Suppressor macrophage treated with lipopolysaccharide for 1 hour (primary cell): ENCODE measurements at places on chromosomes 2 and 18.

- DNase-seq = no peak
These were observed 28.1 kb upstream of the ASPRV1 start for GRCh38 chr2:69989441-69990105.

GRCh38 chr2:203918839-203919238, 17.7 kb upstream of the ICOS start:
- DNase-seq = no peak

DNA sequence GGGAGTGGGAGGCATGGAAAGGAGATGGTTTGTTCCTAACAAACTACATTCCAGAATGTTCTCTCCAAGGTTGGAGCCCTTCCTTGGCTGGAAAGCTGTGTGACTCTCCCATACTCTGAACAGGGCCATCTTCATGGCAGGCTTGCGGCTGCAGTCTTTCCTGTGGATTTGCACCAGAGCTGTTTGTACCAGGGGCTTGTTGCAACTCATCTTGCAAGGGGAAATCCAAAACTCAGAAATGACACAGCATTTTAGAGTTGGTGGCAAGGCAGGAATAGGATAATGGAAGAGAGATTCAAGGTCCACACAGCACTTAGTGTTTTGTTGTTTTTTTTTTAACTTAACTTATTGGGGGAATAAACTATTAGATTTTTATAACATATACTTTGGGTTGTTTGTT, 73.7 kb upstream of the ZNF516 start:
- peak; percentile 60 for DNase-seq

- DNase-seq = no peak
These were observed 54.7 kb downstream of the THADA start for GRCh38 chr2:43541165-43541564.

- DNase-seq = no peak
These were observed 115.3 kb downstream of the FHOD3 start for GRCh38 chr18:36412778-36413177.

GRCh38 chr2:51410331-51410730, 378.4 kb upstream of the NRXN1 start:
- no peak for DNase-seq

DNA sequence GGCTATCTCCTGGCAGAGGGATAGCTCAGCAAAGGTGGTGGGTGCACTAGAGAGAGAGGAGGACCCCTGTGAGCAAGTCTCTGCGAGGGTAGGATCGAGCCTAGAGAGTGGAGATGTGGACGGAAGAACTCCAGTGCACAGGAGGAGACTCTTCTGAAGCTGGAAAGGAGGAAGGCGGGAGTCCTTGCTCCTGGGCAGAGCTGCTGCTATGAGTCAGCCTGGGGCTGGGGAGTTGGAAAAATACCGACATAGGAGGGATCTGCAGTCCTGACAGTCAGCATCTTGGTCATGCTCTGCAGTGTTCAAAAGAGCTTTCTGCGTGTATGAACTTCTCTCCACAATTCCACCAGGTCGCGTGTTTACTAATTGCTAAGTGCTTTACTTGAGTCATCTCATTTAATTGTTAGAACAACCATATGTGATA, 233.8 kb downstream of the LDLRAD4 start:
- peak; percentile 76 for DNase-seq

DNA sequence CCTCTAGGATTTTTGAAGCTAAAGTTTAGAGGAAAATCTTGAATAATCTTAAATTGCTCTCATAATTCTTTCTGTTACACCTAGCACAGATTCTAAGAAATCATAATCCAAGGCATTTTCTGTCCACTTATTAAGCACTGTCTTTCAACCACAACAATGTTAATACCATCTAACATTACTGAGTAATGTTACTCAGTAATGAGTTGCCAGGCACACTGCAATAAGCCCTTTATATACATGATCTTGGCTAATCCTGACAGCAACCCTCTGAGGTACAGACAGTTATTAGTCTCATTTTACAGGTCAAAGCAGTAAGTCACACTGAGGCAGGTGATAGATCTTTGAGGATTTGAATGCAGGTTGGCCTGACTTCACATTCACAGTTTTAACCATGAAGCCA, 291.9 kb downstream of the ALK start:
- DNase-seq = no peak

DNA sequence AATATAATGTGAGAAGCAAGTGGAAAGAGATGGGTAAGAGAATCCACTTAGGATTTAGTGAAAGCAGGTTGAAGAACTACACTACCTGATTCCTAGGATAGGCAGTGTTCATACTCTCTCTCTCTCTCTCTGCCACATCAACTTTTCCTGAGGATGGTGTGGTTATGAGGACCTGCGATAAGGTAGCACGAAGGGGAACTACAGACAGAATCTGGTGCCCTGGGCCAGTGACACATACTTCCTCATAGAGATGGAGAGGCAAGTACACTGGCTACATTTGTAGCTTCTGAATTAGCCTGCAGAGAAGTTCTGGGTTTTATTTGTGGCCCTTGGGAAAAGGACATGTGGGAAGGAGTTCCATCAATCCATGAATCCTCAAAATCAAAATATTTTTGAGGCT, 44.5 kb downstream of the PTH2R start:
- DNase-seq = no peak

DNA sequence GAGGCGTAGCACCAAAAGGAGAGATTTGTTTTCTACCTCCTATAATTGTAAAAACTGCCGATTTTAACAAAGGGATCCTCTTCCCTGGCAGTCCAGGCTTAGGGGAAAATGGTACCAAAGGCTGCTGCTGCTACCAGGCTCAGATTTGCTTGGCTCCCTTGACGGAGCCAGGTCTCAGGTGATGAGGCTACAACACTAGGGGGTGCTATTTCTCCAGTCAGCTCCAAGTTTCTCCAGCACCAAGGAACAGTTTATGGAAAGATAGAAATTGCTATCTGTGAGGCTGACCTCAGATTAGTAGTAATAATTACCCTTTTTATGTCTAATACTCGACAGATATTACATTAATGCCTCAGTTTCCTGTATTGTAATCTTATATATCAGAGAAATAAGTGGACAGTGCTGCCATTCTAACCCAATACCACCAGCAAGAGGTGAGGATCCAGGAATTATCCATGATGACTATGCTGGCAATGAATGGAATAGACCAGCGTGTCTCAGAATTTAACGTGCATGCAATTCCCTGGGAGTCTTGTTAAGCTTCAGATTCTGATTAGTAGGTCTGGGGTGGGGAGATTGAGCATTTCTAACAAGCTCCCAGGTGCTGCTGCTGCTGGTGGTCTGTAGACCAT, 111.3 kb downstream of the ESCO1 start:
- DNase-seq = peak; percentile 50

GRCh38 chr2:95006588-95006987, 18.9 kb upstream of the MAL start:
- peak; percentile 49 for DNase-seq

DNA sequence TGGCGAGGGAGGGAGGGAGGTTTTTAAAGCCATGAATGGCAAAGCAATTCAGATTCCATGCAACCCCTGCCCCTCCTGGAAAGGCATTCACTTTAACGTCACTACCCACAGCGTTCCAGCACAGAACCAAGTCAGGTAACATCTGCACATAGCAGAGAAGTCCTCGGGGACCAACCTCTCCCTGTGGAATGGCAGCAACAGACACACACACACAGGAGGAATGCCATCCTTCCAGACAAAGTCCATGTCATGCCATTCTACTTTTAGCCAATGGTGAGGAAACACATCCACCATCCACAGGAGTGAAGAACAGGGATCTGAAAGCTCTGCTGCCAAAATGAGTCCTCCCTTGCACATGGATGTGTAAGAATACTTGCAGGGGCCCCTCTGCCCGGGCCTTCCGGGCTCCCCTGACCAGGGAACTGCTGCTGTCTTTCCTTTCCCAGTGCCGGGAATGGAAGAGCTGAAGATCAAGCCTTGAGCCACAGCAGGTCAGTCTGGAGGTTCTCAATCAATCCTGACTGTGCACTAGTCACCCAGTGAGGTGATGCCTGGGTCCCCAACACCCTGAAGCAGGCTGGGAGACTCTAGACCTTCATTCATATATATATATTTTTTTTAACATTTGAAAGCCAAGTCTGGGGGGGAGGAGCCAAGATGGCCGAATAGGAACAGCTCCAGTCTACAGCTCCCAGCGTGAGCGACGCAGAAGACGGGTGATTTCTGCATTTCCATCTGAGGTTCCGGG, 63.7 kb downstream of the UXS1 start:
- no peak for DNase-seq

DNA sequence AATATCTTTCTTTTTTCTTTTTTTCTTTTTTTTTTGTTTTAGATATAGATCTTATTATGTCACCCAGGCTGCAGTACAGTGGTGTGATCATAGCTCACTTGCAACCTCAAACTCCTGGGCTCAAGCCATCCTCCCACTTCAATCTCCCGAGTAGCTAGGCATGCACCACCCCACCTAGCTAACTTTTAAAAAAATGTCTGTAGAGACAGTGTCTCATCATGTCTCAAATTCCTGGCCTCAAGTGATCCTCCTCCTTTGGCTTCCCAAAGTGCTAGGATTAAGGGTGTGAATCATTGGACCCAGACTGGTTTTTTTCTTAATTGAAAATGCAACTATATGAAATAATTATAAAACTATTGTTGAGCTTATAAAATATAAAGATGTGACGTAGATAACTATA, 9.8 kb upstream of the ZCCHC2 start:
- DNase-seq = no peak

DNA sequence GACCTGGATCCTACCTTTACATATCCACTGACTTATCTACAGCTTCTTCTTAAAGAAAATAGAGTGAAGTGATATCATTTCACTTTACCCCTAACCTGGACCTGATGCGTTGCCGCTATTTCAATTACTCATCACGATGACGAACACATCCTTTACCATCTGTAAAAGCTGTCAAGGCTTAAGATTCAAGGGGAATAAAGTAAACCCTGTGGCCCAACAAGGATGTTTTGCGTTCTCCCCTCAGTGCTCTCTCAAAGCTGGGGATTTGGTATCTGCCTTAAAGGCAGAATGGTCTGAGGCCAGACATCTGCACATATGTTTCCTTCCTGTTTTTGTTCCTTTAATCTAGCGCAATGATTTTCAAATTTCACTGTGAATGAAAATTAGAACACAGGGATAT, 100.1 kb upstream of the KLF7 start:
- peak; percentile 65 for DNase-seq

- no peak for DNase-seq
These were observed 35.2 kb downstream of the CENPO start for GRCh38 chr2:24828238-24828996.

GRCh38 chr2:173271135-173271534, 83.5 kb upstream of the CDCA7 start:
- no peak for DNase-seq

DNA sequence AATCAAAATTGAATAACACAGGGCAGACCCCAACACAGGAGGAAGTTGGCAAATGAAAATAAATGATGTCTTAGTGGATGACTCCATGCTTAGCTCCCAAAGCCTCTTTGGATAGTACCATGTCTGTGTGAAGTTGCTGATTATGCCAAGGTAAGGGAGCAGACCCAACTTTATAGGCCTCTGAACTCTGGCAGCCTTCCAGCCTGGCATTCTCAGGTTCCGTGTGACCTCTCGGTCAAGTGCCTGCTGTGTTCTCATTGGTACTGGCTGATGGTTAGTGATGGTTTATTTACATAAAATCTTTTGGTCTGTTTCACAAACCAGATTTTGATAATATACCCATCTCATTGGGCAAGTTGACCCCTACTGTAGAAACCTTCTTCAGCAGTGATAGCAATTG, 112.2 kb upstream of the TTC39C start:
- no peak for DNase-seq

DNA sequence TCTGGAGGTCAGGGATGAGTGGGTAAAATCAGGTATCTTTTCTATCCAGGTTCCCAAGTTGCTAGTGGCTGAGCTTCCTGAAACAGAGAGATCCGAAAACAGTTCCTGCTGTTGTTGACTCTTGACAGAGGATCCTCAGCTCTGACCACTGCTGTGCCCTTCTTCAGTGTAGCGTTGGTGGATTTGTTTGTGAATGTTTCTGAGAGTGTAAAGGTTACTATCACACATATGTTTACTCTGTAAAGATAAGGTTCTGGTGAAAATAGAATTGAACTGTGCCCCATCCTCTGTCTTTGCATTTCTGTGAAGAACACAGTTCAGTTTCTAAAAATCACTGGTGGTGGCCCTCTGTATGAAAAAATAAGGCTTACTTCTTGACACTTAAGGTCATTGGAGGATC, 119.8 kb downstream of the LDLRAD4 start:
- DNase-seq = no peak

GRCh38 chr2:189552334-189552990, 28.1 kb downstream of the SLC40A1 start:
- no peak for DNase-seq

DNA sequence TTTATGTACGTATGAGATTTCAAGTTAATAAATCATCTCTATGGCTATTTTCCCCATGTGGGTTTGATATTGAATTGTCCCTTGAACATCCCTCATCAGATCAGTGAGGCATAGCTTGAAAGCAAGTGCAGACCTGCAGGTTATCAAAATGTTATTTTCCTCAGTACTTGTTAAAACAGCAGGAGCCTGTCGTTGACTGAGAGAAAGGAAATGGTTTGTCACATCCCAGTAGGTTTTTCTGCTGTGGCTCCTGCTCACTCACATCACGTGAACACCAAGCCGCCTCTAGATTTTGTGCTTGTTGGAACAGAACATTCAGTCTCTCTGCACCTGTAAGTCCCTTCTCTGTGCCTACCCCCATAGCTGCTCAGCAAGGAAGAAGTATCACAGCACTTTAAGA, 340.3 kb downstream of the CELF4 start:
- no peak for DNase-seq

DNA sequence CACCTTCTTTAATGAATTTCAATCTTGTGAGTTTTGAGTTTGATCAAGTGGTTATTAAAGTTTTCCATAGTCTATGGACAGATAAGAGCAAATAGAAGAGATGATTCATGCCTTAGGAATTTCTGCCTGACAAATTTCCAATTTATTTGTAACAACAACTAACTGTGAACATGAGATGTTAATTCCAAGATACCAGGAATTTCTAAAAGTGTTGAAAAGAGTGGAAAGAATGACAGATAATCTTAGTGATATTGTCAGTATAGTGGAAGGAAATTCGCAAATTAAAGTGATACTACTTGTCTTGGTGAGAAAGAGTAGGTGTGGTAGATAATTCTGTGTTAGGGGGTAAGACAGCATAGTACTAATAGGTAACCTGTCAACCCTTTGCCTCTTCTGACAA, 82.4 kb downstream of the AGPS start:
- DNase-seq = no peak

DNA sequence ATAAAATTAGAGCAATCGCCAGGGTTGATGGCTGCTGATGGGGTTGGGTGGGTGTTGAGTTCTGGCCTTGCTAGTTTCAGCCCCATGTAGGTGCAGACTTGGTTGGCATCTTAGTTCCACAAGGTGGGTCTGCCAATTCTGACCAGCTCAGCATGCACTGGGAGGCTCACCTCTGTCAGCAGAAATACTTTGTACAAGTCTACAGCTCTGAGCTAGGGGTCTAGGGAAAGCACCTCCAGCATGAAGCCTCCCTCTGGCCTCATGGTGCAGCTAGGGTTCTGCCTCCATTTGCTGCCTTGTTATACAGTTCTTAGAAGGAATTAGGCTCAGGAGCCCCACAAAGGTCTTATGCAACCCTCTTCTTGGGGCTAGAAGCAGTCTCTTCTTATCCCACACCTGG, 278.9 kb upstream of the HDAC4 start:
- DNase-seq = no peak
